ENCODE measurements at places on chromosomes 11 and 22.

- DNase-seq, result peak; percentile 54
Observed at GRCh38 chr11:8777907-8778767, 95.5 kb downstream of the RPL27A start.

- no peak for DNase-seq
Observed at GRCh38 chr11:8092587-8093424, 11.8 kb downstream of the TUB start.

- DNase-seq, result no peak
Observed at GRCh38 chr11:4994551-4994950, at the start of gene OR51L1. Gene OR51L1 (plus strand): TSS chr11:4994851. CDS start chr11:4998983, 4,132 bp downstream.

- DNase-seq, result no peak
Observed at GRCh38 chr11:126833065-126833464, 167.5 kb downstream of the KIRREL3 start.

DNA sequence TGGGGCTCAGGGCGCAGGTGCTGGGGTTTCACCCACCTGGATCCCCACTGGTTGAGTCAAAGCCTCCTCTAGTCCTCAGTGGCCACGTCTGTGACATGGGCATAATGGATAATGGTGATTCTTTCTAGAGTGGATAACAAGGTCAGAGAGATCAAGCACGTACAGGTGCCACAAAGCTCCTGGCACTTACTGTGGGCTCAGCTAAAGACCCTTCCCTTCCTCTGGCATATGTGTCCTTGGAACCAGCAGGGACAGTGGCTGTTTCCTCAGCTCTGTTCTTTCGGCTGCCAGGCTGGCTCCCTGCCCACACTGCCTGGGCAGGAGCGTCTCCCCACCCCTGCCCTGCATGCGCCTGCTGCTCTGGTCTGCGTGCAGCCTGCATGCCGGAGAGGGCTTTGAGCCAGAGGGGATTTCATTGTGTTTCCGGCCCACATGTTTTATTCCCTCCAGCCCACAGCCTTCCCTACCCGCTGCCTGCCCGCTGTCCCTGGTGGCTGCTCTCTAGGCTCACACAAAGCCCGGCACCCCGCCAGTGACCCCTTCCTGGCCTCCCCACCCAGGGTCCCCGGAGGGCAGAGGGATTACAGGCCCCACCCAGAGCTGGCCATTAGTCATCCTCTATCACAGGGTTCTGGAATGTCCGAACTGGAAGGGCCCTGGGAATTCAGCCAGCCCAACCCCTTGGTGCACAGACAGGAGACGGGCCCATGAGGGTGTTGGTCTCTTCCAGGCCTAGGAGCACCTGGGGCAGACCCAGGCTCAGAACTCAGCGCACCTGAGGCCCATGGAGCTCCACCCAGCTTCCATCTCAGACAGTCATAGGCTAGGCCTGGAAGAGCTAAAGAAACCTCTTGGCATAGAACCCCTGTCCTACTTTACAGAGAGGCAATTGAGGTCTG, 55.3 kb upstream of the GCAT start:
- peak; percentile 88 for DNase-seq

DNA sequence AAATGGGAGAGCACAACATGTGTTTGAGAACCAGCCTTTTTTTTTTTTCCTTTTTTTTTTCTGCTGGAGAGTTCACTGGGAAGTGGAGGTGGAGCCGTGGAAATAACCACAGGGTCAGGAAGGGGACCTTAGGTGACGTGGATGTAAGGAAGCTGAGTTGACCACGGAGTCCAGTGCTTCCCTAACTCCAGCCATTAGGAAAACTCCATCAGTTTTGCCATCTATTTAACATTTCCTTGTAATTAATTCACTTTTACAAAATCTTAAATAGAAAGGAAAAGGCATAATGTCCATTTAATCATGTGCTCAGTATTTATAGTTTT, 2.0 kb upstream of the CDK2AP2 start:
- DNase-seq, result no peak

DNA sequence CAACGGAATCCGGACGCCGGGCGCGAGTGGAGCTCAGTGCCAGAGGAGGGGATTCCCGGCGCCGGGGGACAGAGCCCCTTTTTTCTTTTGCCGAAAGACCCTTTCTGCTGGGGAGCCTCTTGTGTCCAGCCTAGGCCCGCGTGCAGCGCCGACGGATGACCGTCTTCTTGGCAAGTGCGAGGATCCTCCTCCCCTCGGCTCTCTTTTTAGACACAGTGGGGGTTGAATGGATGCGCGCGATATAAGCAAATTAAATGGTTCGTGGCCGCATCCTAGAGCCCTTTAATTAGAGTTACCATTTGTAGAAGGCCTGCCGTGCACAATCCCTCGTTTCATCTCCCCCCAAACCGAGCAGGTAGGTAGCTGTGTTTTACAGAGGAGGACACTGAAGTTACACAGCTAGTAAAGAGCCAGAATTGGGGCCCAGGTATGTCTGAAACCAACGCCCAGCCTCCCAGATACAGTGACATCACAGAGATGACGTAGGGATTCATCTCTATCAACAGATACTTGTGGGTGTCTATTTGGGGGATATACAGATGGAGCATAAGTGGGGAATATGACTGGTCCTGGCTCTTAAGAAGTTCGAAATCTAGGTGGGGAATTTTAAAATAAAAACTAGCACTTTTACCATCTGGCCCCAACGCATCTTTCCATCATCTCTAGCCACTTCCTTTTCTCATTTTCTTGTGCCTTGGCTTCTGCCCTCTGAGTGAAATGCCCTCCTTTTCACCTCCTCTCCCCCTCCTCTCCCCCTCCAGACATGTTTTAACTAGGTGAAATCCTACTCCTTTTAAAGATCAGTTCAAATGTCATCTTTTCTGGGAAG, 875 bp downstream of the TCP11L1 start:
- peak; percentile 41 for DNase-seq
